ENCODE measurements at places on chromosomes 4 and X. TPM values are rescaled to one million over a fixed set of nuclear protein-coding genes. Genes with fewer than 3 reads are reported as not detected.

DNA sequence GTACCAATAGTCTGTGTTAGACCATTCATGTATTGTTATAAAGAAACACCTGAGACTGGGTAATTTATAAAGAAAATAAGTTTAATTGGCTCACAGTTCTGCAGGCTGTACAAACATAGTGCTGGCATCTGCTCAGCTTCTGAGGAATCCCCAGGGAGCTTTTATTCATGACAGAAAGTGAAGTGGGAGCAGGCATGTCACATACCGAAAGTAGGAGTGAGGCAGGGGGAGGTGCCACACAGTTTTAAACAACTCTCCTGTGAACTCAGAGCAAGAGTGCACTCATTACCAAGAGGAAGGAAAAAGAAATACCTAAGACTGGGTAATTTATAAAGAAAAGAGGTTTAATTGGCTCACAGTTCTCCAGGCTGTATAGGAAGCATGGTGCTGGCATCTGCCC is 591.2 kb downstream of the PPP4R3C start:
- no peak for DNase-seq

DNA sequence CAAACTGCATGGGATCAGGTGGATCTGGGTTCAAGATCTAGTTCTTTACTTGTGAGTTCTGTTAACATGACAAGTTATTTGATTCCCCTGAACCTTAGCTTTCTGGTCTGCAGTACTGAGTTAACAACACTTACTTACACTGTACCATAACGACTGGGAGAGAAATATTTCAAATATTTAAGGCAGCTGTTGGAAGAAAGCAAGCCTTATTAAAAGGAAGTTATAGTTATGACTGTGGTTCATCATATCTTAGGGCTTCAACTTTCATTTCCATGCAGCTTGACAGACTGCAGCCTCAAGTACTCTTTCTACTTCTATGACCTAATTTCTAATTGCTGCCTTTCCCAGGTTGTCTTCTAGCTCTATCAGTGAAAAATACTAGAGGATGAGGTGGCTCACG is 40.0 kb upstream of the PDGFRA start:
- no peak for DNase-seq

GRCh38 chrX:116881961-116882360 is 419.2 kb upstream of the CT83 start:
- no peak for DNase-seq

DNA sequence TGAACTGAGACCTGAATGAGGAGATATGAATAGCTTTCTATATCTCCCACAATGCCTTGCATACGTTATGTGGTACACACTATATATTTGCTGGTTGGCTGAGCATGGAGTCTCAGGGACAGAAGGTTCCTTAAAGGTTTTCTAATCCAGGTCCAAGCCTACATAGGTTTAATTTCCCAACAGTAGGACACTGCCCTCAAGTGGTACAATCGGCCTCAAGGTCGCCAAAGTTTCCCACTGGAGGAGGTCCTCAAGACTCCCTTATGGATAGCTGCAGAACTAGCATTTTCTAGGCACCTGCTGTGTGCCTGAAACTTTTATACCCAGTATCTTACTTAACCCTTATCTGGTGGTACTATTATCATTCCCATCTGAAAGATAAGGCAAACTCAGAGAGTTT is 21.0 kb upstream of the EFNB1 start:
- no peak for DNase-seq

DNA sequence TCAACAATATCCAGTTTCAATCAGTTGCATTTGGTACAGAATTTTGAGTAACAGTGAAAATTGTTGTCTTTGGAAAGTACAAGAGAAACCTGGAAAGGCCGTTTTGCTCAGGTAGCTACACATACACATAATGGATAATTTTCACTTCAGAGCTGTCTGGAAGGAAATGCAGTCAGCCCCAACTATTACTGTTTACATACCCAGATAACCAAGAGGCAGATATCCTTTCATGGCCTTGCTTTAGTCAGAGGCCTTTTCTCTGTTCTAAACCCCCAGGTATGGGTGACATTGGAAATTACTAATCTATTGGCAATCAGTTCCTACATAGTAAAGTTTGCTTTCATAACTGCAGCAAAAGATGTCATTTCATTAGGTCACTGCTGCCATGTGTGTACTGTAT is 244.9 kb upstream of the EMCN start:
- no peak for DNase-seq

GRCh38 chrX:56728321-56728720 is 722 bp upstream of the NBDY start:
- no peak for DNase-seq

GRCh38 chr4:33709247-33709646 is 2535.1 kb downstream of the ARAP2 start:
- no peak for DNase-seq

GRCh38 chrX:940691-941090 is 271.8 kb downstream of the CRLF2 start:
- no peak for DNase-seq

DNA sequence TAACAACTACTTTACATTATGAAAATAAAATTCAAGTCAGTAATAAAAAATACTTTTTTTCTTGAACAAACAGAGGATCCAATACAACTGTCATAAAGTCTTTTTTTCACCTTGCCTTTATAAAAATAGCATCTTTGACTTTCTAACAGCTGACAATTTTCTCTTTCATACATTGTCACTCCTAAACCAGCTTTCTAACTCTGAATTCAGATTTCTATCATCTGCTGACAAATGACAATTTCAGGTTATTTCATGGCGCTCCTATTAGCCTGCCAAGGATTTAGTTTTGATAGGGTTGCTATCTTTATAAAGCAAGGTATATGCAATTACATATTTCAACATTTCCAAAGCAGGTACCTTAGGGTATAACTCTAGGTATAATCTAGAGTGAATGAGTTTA is 14.6 kb downstream of the NAA11 start:
- DNase-seq, result no peak

DNA sequence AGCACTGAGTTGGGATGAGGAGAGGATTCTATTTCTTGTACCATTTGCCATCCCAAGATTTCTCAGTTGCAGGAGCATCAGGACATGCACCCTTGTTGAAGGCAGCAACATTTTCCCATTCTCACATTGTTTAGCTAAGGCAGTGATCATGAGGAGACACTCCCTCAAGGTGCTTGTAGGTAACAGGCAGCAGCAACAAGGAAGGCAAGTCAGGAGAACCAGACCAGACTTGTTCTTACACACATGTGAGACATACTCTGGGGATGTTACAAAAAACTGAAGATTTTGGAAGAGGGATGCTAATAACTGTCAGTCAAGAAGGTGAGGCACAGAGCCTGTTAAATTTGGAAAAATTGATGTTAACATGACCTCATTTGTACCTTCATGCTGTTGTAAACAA is 15.5 kb upstream of the HPGDS start:
- no peak for DNase-seq

GRCh38 chr4:5812506-5813229 is 80.2 kb downstream of the CRMP1 start:
- DNase-seq, result peak; percentile 10

GRCh38 chrX:3221643-3222042 is 124.8 kb downstream of the MXRA5 start:
- no peak for DNase-seq

DNA sequence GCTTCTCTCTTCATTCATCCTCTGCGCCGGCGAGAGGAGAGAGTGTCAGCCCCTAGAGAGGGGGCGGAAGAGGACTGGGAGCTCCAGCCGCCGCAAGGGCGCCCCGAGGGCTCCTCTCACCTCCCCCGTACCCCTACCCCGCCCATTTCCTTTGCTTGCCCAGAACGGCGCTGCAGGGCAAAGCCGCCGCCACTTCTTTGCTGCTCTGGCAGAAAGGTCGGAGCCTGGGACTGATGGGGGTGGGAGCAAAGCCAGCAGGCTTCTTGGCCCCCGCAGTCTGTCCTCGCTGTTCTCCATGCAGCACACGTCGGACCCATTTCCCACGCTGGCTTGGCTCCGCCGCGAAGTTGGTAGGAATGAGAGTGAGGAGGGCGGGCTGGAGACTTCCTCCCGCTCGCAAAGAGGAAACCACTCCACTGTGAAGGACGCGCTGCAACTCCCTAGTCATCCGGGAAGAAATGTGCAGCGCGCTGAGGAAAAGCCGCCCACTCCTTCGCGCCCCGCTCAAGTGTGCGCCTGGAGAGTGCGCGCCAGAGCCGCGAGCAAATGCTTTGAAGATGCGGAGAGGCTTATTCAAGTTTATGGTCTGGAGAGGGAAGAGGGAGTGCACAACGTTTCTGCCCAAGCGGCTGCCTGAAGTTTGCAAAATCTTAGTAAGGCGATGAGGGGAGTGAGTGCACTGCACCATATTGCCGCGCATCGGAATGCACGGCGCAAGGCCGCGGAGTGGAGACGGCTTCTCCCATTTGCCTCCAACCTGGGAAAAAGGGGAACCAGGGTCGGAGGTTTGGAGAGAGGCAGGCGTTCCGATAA is 2.8 kb upstream of the PCDH7 start:
- DNase-seq, result no peak

DNA sequence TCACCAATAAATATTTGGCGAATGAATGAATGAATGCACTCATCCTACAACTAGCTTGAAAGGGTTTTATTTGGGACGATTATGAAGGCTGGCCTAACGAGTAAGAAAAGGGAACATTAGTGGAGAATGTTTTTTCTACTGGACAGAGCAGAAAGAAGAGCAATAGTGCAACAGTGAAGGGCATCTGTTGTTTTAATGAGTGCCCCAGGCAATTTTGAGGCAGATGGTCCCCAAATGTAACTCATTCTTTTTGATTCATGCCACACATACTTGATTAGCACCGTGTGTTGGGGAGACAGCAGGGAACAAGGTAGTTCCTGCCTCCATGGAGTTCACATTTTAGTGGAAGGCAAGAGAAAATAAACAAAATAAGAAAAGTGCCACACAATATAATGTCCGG is 22.7 kb upstream of the INTS6L start:
- no peak for DNase-seq

DNA sequence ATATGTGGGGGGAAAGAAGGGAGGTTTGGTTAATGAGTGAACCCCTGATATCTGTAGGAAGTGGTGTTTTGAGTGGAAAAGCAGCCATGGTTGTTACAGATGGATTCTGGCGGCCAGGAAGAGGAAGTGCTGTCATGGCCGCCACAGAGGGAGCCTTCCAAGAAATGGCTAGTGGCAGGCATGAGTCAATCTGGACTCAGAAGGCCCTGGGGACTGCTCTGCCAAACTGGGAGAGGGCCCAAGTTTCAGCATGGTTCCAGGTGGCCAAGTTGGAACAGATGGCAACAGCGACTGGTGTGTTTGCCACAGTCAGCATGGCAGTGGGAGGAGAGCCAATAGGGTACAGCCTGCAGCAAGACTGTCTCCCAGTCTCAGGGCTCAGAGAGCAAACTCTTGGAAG is 32.5 kb downstream of the ETDB start:
- no peak for DNase-seq

- DNase-seq, result no peak
These were observed 5.2 kb upstream of the CBR4 start for GRCh38 chr4:169015186-169015623.

GRCh38 chr4:137156054-137156453 is 376.2 kb downstream of the PCDH18 start:
- DNase-seq, result no peak

DNA sequence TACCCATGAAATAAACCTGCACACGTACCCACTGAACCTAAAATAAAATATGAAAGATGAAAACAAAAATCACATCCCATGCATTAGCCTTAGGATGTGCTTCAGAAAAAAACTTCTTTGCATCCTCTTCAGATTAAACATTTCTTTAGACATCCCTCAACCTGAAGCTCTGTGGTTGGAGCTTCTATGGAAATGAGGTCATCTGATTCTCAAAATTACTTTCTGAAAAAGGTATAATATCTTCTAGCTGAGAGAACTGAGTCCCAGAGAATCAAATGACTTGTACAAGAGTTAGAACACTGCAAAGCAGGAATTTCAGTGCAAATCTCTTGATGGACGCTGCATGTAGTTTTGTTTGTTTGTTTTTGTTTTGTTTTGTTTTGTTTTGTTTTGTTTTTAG is 19.1 kb upstream of the ANTXR2 start:
- no peak for DNase-seq

DNA sequence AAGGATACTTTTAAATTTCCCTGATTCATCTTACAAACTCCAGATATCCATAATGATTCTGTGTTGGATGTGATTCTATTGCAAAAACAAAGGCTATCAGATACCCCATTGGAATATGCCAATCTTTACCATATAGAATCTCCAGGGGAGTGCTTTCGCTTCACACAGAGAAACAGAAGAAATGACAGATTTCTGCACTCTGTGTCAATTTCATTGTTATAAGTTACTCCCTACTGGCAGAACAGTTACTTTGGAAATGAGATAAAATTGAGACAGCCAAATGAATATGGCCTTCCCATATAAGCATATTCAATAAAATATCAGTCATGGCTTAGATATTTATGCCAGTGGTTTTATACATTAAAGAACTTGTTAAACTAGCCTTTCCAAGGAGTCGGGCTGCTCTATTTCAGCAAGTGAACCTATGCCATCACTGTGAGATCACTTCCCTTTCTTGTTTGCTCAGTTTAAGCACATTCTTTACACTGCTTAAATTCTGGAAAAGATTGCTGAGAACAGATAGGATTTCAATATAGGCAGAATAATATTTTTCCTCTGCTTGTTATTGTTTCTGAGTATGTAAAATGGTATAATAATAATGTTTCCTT is 127.5 kb upstream of the ANXA10 start:
- no peak for DNase-seq

- DNase-seq, result no peak
These were observed 13.9 kb downstream of the MAMLD1 start for GRCh38 chrX:150377005-150377404.

DNA sequence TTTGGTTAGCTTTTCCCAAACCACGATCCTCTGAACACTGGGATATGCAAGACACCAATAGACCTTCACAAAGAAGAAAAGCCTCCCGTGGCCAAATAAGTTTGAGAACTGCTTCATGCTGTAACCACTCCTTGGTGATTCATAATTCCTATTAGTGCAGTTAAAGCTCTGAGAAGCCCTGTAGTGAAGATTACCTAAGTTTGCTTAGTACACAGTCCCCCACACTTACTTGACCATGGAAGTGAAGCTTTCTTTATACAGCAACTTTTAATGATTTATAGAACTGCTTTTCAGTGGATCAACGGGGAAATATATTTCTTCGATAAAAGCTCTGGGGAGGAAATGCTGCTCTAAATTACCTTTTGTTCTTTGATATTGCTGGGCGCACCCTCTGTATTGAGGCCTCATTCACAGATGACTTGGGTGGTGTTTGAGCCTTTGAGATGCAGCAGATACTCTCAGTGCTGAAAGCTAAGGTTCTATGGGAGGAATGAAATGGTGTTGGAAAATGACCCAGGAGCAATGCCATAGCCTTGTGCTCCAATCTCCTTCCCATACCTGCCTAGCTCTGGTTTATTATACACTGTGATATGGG is 67.4 kb downstream of the CBLL2 start:
- DNase-seq, result no peak

The NXF2 gene
- not detected for total RNA-seq

The SLITRK4 gene
- not detected for total RNA-seq

The HPSE gene
- 12.8 TPM for total RNA-seq

The CFI gene
- 0.81 TPM for total RNA-seq

The TEX13B gene
- total RNA-seq, result not detected

The PPBP gene
- total RNA-seq, result not detected

The BTC gene
- not detected for total RNA-seq

The GSX2 gene
- total RNA-seq, result not detected

The MBNL3 gene
- total RNA-seq, result 18.6 TPM

The P2RY8 gene
- total RNA-seq, result 40.1 TPM

The ZNF732 gene
- not detected for total RNA-seq

The GABRA4 gene
- not detected for total RNA-seq

The FATE1 gene
- not detected for total RNA-seq

The PACRGL gene
- 7.5 TPM for total RNA-seq
